ENCODE measurements at places on chromosomes 3 and 15.
A peak's percentile ranks its signal among the peaks of the same experiment; 100 is the strongest.

- peak; percentile 67 for DNase-seq
Observed at GRCh38 chr3:57803647-57804081, 47.6 kb downstream of the SLMAP start.

DNA sequence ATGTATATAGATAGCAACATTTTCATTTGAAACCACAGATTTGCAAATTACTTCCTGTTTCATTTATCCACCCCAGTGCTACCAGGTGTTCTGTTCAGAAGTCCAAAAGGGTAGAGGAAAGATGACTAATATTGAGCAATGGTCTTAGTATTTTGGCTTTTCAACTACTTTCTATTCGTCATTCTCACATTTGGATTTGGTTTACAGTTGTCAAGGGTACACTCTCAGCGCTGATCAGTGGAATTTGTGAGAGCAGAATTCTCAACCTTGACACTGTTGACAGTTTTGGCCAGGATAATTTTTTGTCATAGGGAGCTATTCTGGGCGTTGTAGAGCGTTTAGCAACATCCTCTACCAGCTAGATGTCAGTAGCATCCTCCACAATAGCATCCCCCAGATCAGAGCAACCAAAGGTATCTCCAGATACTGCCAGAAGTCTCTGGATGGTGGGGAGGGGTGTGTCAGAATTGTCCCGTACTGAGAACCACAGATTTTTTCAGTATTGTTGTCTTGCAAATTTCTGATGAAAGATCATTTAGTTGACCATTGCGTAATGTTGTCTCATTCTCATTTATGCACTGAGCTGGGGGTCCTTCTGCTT is 4.2 kb downstream of the HMCES start:
- no peak for DNase-seq

GRCh38 chr3:135440746-135441145 is 524.8 kb upstream of the PPP2R3A start:
- no peak for DNase-seq

GRCh38 chr15:74723754-74724334 is 1.5 kb downstream of the CYP1A1 start:
- DNase-seq, result peak; percentile 3

Measured in DMS 273 treated with DMSO at 0.1 percent for 48 hours (cell line).